NCI-H510A treated with DMSO at 0.1 percent for 48 hours (cell line): ENCODE measurements at places on chromosomes 12 and 14.

DNA sequence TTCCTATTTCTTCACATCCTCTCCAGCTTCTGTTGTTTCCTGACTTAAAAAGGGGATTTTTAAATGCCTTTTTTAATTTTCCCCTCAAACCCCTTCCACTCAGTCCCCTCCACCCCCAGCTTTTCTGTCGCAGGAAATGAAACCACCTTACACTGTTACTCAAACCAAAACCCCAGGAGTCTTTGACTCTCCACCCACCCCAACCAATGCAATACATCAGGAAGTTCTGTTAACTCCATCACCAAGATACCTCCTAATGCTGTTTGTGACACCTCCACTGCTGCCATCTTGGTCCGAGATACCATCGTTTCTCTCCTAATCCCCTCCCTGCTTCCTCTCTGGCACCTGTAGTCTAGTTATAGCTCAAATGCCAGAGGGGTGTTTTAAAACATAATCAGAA, 25.4 kb upstream of the CPM start:
- DNase-seq, result no peak

DNA sequence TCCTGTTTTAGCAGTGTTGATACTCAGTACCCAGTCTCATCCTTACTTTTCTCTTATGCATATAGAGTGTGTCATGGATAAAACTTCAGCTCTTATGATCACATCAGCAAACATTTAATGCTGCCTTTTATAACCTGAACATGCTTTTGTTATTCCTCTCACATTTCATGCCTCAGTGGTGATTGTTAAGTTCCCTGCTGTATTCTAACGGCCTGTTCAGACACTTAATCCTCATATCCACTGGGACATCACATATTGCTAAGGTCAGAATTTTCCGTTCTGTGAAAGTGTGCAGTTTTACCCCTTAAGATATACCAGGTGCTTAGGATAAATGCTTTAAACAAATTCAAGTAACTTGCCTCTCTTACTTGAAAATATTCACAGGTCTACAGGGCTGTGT, 268.7 kb upstream of the SEL1L start:
- peak; percentile 31 for DNase-seq

- DNase-seq, result no peak
Observed at GRCh38 chr12:125454786-125455480, 389.7 kb downstream of the AACS start.

DNA sequence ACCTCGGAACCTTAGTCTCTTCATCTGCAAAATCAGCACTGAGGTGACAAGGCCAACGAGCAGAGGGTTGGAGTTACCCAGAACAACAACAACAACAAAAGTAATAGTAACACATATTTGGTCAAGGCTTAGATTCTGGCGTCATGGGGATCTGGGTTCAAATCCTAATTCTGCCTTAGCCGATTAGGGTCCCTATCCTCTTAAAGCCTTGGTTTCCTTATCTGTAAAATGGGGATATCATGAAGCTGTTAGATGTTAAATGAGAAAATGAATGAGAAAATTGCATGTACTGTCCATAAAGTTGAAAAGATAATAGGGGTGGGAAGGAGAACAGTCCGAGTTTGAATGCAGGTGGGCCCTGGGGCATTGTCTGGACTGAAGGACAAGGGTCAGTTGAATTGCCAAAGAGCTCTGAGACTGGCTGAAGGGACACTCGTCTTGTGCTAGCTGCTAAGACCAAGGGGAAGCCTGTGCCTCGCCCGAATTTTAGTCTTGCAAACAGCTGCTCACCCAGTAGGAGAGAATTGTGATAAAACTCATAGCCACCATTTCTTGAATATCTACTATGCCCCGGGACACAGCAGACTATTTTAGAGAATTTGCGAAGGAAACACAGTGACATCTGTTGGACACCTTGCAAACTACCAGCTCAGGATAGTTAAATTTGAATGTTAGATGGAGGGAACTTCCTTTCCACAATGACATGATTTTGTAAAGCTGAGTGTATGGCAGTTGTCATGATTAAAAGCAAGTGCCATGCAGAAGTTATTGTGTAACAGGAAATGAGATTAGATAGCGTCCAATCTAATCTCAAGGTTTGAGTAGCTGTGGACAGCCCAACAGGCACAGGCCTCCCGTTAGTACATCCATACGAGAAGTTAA, 6.8 kb upstream of the HNF1A start:
- DNase-seq, result peak; percentile 74

- DNase-seq, result no peak
Observed at GRCh38 chr14:22689199-22689598, 45.0 kb upstream of the OR6J1 start.

- no peak for DNase-seq
Observed at GRCh38 chr12:29980304-29980703, 196.6 kb upstream of the TMTC1 start.

GRCh38 chr12:65508276-65509035, 230.0 kb downstream of the MSRB3 start:
- no peak for DNase-seq

GRCh38 chr12:116071555-116072230, 205.8 kb downstream of the MED13L start:
- DNase-seq, result no peak

DNA sequence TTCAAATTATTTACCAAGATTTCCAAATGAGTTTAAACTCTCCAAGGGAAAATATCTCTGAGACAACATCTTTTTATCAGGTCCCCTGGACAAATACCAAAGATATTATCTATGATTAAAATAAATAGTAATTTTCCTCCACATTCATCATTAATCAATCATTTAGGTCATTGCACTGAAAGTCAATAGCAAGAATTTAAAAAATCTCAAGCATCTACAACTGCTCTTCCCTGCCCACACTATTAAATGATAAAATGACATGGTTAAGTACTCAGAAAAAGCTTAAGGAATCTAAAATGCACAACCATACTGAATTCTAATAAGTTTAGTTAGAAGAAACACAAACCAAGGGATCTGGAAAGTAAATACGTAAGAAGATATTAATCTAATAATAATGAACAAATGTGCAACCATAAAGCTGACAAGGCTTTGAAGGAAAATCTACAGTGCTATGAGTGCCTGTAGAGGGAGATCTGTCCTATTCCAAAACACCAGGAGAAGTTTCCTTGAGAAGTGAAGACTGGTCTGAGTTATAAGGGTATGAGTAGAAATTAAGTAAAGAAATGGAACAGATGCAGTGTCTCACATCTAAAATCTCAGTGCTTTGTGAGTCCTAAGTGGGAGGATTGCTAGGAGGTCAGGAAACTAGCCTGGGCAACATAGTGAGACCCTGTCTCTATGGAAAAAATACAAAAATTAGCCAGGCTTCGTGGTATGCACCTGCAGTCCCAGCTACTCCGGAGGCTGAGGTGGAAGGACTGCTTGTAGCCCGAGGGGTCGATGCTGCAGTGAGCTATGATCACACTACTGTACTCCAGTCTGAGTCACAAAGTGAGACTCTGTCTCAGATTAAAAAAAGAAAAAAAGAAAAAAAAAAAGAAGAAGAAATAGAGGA, 19.2 kb downstream of the INTS13 start:
- no peak for DNase-seq

- no peak for DNase-seq
Observed at GRCh38 chr14:64201296-64201695, 92.9 kb downstream of the ESR2 start.

- no peak for DNase-seq
Observed at GRCh38 chr14:99644723-99645544, at the start of gene HHIPL1. Gene HHIPL1, plus strand, starts transcription at chr14:99645129. Its CDS starts 79 bp downstream, at chr14:99645208.

DNA sequence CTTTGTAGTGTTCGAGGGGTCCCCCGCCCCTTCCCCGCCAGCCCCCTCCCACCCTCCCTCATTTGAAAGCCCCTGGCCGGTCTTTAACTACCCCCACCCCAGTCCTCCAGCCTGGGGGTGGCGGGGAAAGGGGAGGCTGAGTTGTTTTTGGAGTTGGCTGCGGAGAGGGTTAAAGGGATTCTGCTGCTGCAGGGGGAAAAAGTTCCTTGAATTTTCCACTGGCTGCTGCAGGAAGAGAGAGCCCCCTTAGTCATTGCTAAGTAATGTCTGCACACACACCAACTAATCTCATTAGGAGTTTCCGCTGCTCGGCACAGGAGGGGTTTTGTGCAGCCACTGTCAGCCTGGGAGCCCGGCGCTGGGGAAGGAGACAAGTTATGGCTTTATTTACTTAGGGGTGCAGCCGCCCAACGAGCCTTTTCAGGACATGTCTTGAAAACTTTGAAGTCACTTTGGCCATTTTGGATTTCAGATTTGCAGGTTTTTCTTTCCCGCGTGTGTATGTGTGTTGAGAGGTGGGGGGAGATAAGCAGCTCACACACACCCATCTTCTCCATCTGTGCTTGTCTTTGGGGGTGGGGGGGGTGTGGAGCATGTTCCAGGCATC, 1.8 kb downstream of the ELK3 start:
- no peak for DNase-seq

DNA sequence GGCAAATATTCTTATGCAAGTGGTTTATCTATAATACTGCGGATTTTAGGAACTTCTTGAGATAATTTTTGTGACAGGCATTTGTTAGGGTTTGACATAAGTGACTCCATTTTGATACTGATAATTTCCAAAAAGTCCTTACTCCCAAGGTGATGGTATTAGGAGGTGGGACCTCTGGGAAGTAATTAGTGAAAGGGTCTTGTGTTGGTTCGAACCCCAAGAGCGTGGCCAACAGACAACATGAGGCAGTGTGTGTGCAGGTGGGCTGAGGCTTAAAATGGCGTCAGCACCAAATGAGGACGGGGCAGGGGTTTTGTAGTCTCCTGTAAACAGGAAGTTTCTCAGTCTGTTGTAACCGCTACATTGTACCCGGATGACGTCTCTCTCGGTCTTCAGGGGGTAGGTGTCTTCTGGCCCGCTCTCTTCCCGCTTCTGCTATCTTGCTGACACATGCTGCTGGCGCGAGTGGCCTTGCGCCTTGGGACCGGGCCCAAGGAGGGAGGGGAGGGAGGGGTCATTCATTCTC, 1.7 kb upstream of the C12orf43 start:
- no peak for DNase-seq

- DNase-seq, result no peak
Observed at GRCh38 chr12:18808221-18808620, 70.3 kb downstream of the CAPZA3 start.

DNA sequence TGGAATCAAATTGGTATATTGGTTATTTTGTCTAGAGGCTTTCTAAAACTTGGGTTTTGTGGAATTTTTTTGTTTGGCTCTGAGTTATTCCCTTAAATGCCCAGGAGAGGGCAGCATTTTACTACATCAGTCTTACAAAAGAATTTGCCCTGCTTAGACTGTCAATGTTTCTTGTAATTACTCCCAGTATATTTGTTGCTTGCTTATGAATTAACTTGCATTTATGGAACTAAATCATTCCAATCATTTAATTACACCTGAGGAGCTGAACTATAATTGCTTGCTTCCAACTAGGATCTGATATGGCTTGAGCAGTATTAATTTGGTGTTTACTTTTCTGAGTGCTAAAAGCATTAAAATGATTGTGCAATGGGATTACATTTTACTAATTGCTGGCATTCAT, 48.7 kb downstream of the MIPOL1 start:
- peak; percentile 86 for DNase-seq

DNA sequence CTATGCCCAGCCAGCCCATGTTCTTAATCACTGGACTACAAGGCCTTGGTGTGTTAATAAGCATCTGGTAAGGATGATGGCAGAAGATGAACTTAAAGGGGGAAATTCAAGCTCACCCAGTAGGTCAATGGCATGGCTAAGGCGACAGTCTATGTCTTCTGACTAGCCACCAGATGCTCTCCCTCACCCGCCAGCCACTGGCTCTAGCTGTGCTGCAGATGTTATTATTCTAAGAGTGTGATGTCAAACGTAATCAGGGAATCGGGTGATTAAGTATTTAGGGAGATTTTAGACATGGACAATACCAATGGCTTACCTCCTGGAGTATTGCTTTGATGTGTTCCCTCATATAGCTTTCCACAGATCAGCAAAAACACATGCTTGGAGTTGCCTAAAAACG, 39.2 kb upstream of the MAX start:
- DNase-seq, result no peak

DNA sequence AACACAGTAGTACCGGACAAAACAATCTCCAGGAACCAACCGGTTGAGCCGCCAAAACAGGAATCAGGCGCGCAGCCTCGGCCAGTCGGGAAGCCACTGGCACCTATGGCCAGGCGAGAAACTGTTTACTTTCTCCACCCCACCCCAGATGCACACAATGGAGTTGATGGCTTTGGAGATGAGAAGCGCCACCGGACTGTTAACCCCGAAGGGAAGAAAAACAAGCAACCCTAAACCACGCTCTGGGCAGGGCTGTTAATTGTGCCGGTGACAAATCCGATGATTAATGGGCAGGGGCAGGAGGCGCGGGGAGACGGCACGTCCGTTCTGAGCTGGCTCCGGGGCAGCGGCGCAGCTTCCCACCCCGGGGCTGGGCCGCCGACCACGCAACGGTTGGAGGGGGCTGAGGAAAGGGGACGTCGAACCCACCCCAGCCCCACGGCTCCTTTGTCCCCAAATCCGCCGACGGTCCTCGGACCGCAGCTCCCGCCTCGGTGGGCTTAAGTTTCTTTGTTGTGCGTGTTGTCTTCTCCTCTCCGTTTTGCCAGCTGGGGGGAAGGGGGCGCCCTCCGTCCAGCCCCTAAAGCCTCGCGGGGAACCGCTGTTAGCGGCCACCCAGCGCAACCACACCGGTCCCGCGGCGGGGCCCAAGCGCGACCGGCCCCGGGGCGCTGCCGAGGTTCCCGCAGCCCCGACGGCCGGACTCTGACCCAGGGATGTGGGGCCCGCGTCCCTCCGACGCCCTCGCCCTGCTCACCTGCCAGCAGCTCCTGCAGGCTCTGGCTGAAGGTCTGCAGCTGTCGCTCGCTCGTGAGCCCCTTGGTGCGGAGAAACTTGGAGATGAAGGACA, 790 bp downstream of the BTG1 start:
- peak; percentile 80 for DNase-seq

DNA sequence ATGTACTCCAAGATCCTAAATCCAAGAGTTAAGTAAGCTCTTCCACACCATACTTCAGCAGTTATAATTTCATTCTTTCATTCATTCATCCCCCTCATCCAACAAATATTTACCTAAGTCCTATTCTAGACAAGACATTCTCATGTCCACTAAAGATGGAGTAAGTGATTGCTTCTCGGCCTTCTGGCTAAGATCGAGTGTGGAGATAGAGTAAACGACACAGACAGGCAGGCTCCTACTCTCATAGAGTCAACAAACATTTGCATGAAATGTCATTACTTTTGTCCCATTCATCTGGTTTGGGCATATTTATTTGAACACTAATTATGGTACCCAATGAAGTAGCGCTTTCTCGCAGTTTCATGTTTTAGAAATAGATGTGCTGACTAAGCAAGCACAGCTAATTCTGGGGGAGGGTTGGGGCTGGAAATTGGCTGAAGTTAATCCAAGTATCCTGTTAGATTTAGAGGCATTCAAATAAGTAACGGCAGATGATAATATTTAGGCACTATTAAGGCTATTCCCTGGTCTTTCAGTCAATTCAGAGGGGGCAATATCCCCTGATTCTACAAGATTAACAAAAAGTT, 176.5 kb downstream of the CEP128 start:
- DNase-seq, result no peak
